ENCODE measurements at places on chromosomes 12 and 14. TPM values are rescaled to one million over a fixed set of nuclear protein-coding genes. Genes with fewer than 3 reads are reported as not detected.

DNA sequence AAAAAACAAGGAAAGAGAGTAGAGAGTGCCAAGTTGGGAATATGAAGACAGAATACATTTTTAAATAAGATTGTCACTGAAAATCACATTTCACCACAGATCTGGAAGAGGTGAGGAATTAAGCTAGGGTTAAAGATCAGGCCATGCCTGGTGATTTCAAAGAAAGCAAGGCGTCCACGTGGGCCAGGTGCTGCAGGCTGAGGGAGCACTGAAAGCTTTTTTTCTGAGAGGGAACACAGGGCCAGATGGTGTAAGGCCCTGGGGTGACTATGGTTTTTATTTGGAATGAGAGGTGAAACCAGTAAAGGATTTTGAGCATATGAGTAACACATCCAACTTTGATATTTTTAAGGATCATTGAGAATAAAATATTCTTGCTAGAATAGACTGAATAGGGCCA lies 20.9 kb downstream of the SYT1 start:
- DNase-seq, result no peak

The EDDM3A gene
- total RNA-seq, result not detected

DNA sequence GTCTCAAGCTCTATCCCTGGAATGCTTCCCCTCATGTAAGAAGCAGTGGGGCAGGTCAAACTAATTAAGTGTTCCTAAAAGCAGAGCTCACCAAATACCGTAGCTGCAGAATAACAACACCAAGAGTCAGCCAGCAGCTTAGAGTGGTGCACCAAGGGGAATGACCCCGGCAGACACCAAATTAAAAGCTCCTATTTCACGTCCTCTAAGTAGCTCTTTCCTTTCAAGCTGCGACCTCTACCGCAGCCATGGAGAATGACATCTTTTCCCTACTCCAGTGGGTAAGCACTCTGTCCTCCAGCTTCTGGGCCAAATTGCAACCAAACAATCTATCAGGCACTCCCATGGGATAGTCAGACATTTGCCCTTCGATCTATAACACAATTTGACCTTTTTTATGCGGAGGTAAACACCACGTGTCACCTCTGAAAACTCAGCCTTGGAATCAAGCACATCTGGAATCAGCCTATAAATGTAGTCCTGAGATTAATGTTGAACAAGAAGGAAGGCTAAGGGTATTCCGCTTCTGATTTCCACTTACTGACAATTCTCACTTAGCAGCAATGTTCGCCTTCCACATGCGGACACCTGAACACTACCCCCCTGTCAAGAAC lies 67.6 kb upstream of the CDKN3 start:
- peak; percentile 41 for DNase-seq

The SAMD15 gene
- not detected for total RNA-seq

- DNase-seq, result no peak
Observed at GRCh38 chr12:123050331-123050831, 69.9 kb downstream of the ARL6IP4 start.

DNA sequence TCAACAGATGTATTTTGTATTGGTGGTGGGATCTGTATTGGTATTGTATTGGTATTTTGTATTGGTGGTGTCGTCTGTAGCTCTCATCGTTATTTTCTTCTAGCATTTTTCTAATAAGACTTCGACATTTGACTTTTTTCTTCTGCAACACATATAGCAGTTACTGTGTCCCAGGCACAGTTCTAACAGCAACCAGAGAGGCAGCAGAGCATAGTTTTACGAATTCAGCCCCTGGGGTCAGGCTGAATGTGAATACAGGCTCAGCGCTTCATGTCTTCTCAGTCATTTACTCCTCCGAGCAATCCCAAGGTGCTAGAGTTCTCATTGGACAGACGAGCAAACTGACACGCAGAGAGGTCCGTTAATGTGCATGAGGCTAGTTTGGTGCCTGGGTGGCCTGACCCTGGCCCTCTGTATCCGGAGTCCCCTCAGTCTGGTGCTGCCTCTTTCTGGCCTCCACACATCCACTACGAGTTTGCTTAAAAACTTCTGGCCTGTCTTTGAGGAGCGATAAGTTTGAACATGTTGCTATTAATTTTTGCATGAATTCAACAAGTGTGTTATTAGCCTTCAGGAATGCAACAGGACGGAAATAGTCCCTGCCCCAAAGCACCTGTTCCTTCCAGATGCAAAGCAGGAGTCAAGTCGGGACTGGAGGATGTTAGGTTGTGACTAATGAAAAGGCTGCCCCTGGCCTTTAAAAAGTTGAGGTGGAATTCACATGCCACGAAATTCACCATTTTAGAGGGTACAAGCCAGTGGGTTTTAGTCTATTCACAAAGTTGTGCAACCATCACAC lies 87.0 kb downstream of the GLT1D1 start:
- no peak for DNase-seq

The PCBP2 gene
- total RNA-seq, result 596 TPM

The FOXM1 gene
- total RNA-seq, result 18.4 TPM

GRCh38 chr14:54784060-54784459 lies 118.6 kb downstream of the GCH1 start:
- DNase-seq, result no peak

GRCh38 chr12:77888611-77889010 lies 57.9 kb downstream of the NAV3 start:
- no peak for DNase-seq

DNA sequence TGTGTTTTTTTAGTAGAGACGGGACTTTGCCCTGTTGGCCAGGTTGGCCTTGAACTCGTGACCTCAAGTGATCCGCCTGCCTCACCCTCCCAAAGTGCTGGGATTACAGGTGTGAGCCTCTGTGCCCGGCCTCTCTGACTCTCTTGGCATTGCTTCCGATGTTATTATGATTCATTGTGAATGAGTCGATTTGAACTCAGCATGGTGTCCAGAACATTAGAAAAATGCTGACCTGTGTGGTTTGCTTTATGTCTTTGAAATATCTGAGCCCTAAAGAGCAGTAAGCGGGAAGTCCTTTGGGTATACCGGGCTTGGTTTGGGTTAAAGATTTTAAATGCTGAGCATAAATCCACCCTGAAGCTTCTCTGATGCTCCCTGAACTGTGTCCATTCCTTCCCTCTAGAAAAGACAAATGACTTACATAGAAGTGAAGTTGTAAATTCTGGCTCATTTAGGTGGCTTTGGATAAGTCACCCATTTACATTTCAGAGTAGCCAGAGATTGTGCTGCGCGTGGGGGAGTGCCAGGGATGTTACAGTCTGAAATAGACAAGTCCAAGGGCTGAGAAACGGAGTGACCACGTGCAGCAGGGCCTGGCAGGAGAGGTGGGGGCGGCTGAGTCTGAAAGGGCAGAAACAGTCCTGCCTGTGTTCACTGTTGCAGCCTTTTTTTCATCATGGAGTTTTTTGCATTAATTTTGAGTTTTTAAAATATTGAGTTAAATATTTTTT lies 39.6 kb downstream of the SLC15A4 start:
- no peak for DNase-seq
